ENCODE measurements at places on chromosomes 1 and 21. TPM values are rescaled to one million over a fixed set of nuclear protein-coding genes. Genes with fewer than 3 reads are reported as not detected.

Gene S100A5
- not detected for polyA plus RNA-seq

Gene CYB5RL
- polyA plus RNA-seq: 2.7 TPM

Gene IL24
- not detected for polyA plus RNA-seq

Gene ITLN2
- 0.15 TPM for polyA plus RNA-seq

Gene PSMB2
- polyA plus RNA-seq: 41.1 TPM

Gene DPM3
- polyA plus RNA-seq: 75.4 TPM

Gene PMF1
- polyA plus RNA-seq: 122 TPM

Gene PAQR6
- 0.26 TPM for polyA plus RNA-seq

Gene TEX35
- not detected for polyA plus RNA-seq

Gene MAP3K6
- polyA plus RNA-seq: 48.6 TPM

Gene LHX8
- polyA plus RNA-seq: not detected

Gene IL22RA1
- polyA plus RNA-seq: 0.12 TPM

Gene HSF2BP
- 0.08 TPM for polyA plus RNA-seq

Gene ZNF593OS
- not detected for polyA plus RNA-seq

Gene DCST2
- 0.17 TPM for polyA plus RNA-seq

Gene NGF
- 11.5 TPM for polyA plus RNA-seq

Gene CHI3L1
- 0.15 TPM for polyA plus RNA-seq

Gene RAB3B
- polyA plus RNA-seq: not detected

Gene CCDC17
- 0.35 TPM for polyA plus RNA-seq

Gene ZFP69B
- 1.5 TPM for polyA plus RNA-seq

Gene OR10K1
- polyA plus RNA-seq: not detected

Gene TSPEAR
- 0.01 TPM for polyA plus RNA-seq

Gene ARHGEF16
- 0.76 TPM for polyA plus RNA-seq

Gene RGSL1
- not detected for polyA plus RNA-seq

Gene CELA3A
- polyA plus RNA-seq: not detected

Gene PROK1
- 3.4 TPM for polyA plus RNA-seq

Gene COL18A1
- polyA plus RNA-seq: 38.9 TPM

Gene GLMN
- 5.8 TPM for polyA plus RNA-seq

Gene TRAF3IP3
- 0.34 TPM for polyA plus RNA-seq
